ENCODE measurements at places on chromosomes 11 and 22.

DNA sequence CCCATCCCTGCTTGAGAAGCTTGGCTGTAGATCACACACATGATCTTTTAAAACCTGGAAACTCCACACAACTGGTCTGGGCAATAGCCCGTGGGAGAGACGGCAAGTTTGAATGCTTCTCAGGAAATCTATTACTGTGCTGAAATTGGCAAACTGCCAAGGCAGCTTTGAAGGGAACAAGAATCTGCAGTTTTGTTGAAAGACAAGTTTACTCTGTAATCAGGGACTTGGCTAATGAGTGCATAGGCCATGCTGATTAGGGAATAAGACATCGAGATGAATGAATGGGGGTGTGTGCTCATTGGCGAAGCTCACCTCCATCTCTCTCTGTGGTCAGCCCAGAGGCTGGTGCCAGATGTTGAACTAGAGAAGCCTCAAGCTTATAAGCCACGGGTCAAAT lies 218.8 kb downstream of the HIPK3 start:
- DNase-seq = peak; percentile 69

- peak; percentile 73 for DNase-seq
Observed at GRCh38 chr11:95092549-95093324, 3.1 kb downstream of the ENDOD1 start.

- DNase-seq = peak; percentile 34
Observed at GRCh38 chr11:67613960-67614715, 7.4 kb downstream of the NDUFV1 start.

DNA sequence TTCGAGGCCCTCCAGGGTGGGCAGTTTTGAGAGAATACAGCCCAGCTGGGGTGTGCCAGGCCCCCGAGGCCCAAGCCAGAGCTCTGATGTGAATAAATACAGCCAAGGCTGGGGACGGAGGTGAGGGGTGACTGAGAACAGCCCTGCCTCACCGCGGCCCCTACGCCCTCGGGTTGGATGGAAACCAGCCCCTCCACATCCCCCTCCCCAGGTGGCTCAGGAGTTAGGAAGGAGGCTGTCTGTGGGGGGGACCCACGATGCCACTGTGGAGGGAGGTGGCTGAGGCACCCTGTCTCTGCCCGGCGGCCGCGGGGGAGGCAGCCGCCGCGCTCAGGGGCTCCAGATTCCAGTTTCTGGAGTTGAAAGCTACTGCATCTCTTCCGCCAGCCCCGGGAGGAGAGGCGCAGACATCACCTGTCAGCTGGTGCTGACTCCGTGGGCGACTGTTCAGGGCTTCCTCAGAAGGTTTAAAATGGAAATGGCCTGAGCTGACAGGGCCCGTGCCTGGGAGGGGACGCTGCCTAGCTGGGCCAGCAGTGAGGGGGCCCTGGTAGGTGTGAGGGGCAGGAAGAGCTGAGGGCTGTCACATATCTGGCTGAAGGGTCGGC lies 1.4 kb downstream of the FLRT1 start:
- DNase-seq = no peak

- no peak for DNase-seq
Observed at GRCh38 chr11:17489751-17490150, 13.1 kb upstream of the ABCC8 start.

- peak; percentile 60 for DNase-seq
Observed at GRCh38 chr22:27596133-27596870, 205.3 kb downstream of the MN1 start.

GRCh38 chr11:8357505-8357888 lies 93.8 kb upstream of the LMO1 start:
- DNase-seq = no peak

DNA sequence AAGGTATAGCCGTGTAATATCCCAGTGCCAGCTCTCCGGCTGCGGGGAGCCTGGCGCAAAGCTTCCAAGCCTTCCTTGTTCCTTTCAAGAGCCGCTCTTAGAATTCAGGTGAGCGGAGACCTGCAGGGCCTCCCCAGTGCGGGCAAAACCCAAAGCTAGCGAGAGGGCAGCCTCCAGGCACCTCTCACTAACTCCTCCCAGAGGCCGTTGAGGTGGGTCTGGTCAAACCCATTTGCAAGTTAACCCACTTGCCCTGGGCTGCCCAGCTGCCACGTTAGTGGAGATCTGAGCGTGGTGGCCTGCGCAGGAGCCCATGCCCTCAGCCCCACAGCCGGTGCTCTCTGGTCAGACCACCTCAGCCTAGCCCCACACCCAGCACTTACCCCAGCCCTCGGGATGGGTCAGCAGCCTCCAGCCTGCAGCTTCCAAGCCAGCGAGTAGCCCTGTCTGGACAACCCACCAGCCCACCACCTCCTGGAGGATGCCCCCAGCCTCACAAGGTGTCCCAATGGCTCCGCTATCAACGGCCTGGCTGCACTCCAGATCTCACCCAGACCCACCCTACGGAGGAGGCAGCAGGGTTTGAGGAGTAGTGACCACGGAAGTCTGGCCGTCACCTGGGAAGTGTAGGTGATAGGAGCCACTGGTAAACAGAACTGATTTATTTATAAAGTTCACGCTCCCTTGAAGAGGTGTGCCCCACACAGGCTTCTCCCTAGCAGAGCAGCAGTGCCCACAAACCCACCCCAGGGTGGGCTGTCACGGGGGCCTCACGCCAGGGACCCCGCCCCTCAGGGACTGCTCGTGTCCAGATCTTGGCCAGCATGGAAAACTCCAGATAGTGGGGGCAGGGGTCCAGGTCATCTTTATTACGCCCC lies 2.3 kb downstream of the ASCL2 start:
- DNase-seq = no peak

GRCh38 chr11:118071416-118072030 lies 5.4 kb upstream of the TMPRSS4 start:
- no peak for DNase-seq

DNA sequence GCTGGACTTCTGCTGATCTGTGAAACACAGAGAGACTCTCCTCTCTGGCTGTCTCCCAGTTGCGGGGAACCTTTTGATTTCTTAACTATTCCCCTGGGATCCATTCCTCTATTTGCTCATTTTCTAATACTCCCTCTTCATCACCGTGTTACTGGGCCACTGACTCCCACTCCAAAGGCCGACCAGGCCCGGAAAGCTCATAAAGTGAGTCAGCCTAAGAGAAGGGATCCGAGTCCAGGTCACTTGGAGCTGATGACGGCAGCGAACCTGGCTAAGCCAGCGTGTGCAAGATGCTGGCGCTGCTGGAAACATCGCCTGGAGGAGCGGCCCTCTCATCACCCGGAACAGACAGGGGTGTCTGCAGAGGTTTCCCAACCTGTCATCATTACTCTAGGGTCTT lies 112.8 kb downstream of the FBXO7 start:
- peak; percentile 65 for DNase-seq

- peak; percentile 49 for DNase-seq
Observed at GRCh38 chr11:105137286-105137685, 2.3 kb downstream of the CARD18 start.

DNA sequence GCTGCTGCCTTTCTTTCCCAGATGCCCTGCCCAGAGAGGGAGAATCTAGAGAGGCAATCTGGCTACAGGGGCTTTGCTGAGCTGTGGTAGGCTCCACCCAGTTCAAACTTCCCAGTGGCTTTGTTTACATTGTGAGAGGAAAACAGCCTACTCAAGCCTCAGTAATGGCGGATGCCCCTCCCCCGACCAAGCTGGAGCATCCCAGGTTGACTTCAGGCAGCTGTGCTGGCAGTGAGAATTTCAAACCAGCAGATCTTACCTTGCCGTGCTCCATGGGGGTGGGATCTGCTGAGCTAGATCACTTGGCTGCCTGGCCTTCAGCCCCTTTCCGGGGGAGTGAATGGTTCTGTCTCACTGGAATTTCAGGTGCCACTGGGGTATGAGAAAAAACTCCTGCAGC lies 12.2 kb downstream of the BDNF start:
- no peak for DNase-seq
